Activated CD4-positive, alpha-beta T cell treated with anti-CD3 and anti-CD28 coated beads for 1 hour (primary cell): ENCODE measurements at places on chromosomes 13 and 19.

GRCh38 chr13:82687884-82688283 is 1194.4 kb downstream of the SLITRK1 start:
- DNase-seq, result no peak

GRCh38 chr13:21670883-21671619 is at the start of gene FGF9:
TSS of gene FGF9 (plus strand) at chr13:21671073. CDS start at chr13:21671913, 840 bp downstream.
- peak; percentile 73 for DNase-seq

GRCh38 chr19:44626048-44626624 is 12.8 kb downstream of the IGSF23 start:
- DNase-seq, result no peak

- DNase-seq, result no peak
Observed at GRCh38 chr13:61109741-61110140, 305.9 kb downstream of the PCDH20 start.

DNA sequence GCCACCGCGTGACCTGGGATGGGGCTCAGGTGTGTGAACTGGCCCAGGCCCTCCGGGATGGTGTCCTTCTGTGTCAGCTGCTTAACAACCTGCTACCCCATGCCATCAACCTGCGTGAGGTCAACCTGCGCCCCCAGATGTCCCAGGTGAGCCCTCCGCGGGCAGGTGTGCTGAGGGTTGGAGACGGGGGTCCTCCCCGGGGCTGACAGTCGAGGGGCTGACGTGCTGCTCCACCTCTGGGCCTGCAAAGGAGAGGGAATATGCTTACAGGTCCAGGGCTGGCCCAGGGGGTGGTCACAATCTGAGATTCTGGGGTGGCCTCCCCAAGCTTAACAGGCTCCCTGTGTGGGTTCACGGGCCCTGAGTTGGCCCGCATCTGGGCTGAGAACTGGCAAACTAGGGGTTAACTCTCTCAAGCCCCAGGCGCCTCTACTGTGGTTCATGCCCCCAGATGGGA is 386 bp downstream of the VAV1 start:
- DNase-seq, result no peak

GRCh38 chr19:13864046-13864666 is 12.8 kb upstream of the NANOS3 start:
- no peak for DNase-seq

DNA sequence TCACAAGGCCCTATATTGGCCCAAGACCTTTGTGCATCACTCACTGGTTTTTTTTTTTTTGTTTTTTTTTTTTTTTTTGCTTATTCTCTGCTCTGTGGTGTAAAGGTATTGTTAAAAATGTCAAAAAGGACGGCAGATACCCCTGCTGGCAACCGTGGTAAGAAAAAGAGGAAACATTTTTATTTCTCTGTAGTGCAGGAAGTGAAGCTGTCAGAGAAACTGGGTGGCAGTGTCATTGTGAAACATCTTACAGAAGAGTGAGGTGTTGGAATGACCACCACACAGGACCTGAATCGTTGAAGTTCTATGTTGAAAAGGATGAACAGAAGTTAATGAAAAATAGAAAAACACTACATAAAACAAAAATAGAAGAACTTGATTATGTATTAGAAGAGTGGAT is 346.4 kb downstream of the FGF9 start:
- DNase-seq, result no peak

- no peak for DNase-seq
Observed at GRCh38 chr13:85589021-85589420, 210.2 kb downstream of the SLITRK6 start.

- DNase-seq, result no peak
Observed at GRCh38 chr13:65943024-65943423, 1287.1 kb downstream of the PCDH9 start.

DNA sequence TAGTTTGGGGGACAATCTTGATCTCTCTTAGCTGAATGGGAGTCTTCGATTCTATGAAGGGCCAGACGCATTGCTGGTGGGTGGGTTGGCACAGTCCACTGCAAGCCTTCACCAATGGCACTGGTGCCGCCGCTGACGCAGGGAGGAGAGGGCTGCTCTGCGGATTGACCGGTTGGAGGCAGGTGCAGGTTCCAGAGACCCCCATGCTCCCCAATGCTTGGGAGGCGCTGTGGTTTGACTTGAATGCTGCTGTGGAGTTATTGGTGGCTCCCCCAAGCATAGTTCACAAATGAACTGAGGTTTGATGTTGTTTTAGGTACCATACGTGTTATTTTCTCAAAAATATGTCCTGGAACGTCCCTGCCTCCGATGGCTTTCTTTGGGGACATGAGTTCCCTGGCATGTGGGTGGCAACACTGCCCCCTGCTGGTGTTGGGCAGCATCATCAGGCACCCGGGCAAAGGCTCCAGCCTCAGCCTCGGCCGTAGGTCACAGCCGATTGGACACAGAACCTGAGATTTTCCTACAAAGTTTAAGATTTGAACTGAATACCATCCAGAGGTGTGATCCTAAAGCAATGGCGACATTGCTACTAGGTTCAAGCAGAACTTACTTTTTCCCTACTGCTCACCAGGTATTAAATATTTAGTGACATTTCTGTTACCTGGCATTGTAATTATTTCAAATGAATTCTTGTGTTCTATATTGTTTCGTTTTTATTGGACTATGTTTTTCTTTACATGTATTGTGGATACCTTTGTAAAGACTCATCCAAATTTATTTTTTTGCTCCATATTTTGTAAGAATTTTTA is 95.5 kb downstream of the ANKRD10 start:
- peak; percentile 64 for DNase-seq

GRCh38 chr13:40126306-40127085 is 471.0 kb downstream of the COG6 start:
- no peak for DNase-seq

- DNase-seq, result no peak
Observed at GRCh38 chr19:4114181-4114580, 9.7 kb downstream of the MAP2K2 start.

- no peak for DNase-seq
Observed at GRCh38 chr13:100290165-100290801, 201.4 kb downstream of the PCCA start.

GRCh38 chr13:99733346-99733745 is 232.1 kb downstream of the TM9SF2 start:
- DNase-seq, result no peak

- DNase-seq, result no peak
Observed at GRCh38 chr13:21231426-21231940, 55.0 kb downstream of the MRPL57 start.

DNA sequence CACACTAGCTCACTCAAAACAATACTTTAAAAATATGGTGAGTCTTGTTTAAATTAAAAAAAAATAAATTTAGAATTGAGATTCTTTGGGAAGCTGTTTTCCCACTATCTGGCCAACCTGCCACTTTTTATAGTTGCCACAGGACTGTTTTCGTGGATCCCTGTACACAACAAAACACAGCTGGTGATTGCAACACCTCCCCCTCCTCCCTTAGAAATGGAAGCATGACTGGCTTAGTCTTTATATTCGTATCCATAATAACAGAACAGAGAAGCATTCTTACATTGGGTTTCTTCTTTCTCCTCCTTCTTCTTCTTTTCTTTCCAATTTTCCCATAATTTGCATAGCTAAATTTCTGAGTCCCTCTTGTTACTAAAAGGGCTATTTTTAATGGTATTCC is 79.5 kb upstream of the GJB6 start:
- no peak for DNase-seq

DNA sequence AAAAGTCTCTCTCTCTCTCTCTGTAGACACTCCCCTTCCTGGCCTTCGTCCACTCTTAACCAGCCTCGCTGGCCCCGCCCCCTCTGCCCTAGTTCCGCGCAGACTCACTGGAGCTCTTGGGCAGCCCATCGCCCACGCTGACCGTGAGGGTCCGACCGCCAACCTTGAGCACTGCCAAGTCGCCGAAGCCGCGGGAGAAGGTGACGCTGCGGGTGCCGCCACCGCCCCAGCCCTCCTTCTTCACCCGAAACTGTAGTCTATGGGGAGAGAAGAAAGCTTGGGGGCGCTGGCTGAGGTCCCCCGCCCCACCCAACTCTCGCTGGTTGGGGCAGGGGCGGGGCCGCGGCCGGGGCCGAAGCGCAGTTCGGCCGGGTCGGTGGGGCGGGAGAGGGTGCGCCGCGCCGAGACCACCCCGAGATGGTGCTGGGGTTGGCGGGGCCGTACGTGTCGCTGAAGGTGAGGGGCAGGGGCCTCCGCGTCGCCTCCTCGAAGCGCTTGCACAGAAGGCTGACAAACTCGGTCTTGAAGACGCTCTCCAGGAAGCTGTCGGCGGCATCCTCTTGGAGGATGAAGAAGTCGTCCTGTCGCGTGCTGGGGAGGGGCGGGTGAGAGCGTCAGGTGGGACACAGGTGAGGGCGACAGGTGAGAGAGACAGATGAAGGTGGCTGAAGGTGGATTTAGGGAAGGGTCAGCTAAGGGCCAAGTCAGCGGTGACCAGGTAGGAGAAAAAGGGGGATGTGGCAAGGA is 12.6 kb upstream of the ZNF414 start:
- no peak for DNase-seq

GRCh38 chr13:41960211-41960636 is 685 bp downstream of the VWA8 start:
- DNase-seq, result no peak
